ENCODE measurements at places on chromosomes 16 and 17.

- DNase-seq = no peak
Measured at GRCh38 chr17:79046197-79046915, 22.4 kb downstream of the C1QTNF1 start.

GRCh38 chr17:5439446-5439764 is 450 bp upstream of the C1QBP start:
- no peak for DNase-seq

DNA sequence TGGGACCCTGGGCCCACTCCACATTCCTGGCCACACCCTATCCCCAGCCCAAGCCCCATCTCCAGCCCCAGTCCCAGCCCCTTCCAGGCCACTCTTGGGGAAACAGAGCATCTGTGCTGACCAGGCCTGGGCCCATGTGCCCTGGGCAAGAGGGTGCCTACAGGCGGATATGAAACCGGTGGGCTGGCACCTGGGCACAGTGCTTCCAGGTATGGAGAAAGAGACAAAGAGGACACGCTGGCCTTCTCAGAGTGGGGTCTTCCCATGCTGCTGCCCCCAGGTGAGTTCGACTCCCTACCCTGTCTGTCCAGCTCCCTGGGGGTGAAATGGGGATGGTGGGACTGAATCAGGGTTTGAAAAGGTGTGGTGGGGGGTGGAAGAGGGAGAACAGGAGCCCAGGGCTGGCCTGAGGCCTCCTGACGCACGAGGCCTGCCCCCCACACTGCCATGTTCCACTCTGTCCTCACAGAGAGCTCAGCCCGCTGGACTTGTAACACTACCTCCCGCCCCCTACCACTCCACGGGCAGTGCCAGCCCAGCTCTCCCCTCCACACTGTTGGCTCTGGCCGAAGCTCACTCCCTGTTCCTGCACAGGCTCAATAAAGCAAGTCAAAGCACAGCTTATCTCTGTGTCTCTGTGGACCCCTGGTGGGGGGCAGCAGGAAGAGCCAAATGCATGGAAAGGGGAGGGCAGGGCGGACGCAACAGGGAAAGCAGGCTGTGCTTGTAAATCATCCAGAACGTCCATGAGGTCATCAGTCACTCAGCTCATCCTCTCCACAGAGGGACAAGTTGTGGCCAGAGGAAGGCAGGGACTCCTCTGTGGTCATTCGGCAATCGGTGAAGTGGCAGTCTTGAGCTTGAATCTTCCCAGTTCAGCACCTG is 71.1 kb upstream of the TMEM97 start:
- DNase-seq = no peak

DNA sequence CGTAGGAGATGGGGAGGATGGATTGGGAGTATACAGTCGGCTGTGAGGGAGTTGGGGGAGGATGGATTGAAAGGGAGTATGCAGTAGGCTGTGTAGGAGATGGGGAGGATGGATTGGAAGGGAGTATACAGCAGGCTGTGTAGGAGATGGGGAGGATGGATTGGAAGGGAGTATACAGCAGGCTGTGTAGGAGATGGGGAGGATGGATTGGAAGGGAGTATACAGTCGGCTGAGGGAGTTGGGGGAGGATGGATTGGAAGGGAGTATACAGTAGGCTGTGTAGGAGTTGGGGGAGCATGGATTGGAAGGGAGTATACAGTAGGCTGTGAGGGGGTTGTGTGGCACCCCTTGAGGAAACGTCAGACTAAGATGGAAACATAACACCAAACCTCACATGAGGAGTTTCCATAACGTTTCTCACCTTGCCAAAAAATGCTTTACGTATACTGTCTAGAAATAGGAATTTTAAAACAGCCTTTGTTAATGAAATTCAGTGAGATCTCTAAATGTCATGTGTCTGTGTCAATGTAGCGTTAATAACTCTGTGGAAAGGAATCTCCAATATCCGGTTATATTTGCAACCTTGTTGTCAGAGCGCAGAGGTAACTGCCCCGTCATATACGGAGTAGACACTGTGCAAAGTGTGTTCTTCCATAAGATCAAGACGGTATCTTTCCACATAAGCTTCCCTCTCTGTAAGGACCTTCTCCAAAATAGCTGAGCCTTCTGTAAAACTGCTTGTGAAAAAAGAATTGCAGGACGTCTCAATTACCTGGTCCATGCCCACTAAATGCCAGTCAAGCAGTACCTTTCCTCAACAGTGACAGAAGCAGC is 6.3 kb upstream of the VPS53 start:
- DNase-seq = no peak

DNA sequence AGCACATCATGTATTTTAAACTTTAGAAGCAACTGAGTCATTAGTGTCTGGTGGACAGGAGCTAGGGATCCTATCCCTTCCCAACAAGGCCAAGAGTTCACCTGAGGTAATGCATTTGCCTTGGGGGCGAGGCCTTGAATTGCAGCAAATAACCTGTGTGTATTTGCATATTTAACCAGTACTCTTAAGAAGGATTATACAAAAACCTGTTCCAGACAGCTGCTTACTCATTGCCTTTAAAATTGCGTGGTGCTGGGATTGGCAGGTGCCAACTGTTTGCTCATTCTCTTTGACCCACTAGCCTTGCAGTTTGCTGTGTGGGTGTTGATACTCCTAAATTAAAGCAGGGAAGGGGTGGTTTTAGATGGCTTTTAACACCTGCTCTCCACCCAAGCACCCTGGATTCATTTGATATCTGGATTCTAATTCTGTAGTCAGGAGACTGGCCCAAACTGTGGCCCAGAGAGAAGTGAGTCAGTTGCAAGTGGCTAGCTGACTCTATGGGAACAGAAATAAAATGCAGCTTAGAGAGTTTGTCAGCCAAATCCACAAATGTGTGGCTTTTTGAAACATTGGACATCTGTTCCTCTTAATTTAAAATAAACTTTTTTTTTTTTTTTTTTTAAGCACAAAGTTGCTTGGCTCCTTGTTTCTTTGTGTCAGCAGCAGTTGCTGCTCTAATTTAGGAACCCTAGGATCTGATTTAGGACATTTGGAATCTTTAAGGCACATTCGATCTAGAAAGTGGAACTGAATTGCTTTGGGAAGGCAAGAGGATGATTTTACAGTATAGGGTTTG is 46.9 kb downstream of the TUBD1 start:
- no peak for DNase-seq

DNA sequence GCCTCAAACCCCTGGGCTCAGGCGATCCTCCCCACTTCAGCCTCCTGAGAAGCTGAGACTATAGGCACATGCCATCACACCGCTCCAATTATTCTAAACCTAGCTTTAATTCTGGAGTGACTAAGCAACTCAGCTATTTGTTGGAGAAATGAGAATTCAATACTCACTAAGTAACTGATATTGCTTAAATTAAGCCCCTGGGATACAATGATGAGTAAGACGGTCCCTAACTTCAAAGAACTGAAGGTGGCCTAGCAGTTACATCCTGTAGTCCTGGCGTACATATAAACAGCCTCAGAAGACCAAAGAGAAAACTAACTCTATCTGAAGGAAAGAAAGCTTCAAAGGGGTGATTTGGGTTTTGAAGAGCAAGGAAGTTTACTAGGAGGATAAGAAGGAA is 25.0 kb downstream of the XPO6 start:
- no peak for DNase-seq

- no peak for DNase-seq
Measured at GRCh38 chr17:80539022-80539641, 5.5 kb upstream of the RPTOR start.

DNA sequence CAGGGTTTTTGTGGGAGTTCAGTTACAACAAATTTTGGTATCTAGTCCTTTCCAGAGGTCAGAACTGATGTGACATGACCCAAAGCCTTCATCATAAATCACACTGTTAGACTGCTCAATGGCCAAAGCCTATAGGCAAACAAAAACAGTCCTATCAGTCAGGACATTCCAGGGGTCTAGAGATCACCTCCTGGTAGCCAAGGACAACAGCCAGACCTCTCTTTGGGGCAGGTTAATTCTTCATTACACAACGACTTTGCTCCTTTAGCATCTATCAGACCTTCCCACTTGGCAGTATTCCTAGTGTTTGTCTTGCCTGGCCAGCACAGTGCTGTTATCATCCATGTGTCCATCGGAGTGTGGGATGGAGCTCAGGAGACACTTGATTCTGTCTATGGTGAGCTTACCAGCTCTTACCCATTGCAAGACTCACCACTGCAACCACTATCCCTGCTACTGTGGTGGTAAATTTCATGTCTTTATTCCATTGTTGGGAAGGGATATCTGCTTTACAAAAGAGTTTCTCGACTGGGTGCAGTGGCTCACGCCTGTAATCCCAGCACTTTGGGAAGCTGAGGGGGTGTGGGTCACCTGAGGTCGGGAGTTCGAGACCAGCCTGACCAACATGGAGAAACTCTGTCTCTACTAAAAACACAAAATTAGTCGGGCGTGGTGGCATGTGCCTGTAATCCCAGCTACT is 95.5 kb upstream of the DHX40 start:
- DNase-seq = no peak

GRCh38 chr17:69500911-69501429 is 86.5 kb downstream of the MAP2K6 start:
- no peak for DNase-seq

- peak; percentile 38 for DNase-seq
Measured at GRCh38 chr16:8675183-8676159, 1.1 kb downstream of the ABAT start.

DNA sequence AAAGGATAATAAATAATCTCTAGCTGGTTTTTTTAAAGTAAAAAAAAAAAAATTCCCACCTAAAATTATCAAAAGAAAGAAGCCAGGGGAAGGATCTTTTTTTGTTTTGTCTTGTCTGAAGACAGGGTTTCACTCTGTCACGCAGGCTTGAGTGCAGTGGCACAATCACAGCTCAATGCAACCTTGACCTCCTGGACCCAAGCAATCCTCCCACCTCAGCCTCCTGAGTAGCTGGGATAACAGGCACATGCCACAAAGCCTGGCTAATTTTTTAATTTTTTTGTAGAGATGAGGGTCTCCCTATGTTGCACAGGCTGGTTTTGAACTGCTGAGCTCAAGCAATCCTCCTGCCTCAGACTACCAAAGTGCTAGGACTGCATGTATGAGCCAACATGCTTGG is 78.4 kb upstream of the STAC2 start:
- DNase-seq = no peak

GRCh38 chr17:8256291-8256690 is 7.2 kb downstream of the PFAS start:
- DNase-seq = no peak

- no peak for DNase-seq
Measured at GRCh38 chr16:85528528-85529387, 84.4 kb upstream of the GSE1 start.

DNA sequence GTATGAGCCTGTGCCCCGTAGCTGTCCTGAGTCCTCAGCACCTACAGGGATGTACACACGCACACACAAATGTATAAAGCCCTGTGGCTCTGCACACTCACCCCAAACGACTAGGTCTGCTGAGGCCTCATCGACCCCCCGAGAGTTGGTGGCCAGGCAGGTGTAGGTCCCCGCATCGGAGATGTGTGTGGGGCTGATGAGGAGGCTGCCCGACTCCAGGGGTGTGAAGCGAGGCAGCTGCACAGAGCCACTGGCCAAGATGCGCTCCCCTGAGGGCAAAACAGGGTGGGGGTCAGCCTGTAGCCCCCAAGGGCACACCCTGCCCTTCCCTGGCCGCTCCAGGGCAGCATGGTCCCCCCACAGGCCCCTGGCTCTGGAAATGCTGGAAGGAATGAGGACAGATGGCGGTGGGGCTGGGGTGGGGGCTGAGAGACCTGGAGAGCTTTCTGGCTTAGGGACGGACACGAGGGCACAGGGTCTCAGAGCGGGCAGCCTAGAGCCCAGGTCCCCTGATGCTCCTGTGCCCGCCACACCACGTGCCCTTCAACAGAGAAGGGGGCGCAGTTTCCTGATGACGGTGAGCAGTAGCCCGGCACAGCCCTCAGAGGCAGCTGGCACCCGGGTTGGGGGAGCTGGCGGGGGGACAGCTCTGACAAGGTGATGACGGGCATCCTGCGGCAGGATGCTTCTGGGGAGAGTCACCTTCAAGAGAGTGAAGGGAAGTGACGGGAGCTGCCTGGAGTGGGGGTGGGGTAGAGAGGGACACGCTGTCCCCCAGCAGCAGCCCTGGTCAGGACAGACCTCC is 119.8 kb upstream of the CDC42EP4 start:
- no peak for DNase-seq

GRCh38 chr17:9517396-9517795 is 58.2 kb downstream of the STX8 start:
- DNase-seq = no peak

- no peak for DNase-seq
Measured at GRCh38 chr17:81957691-81958432, 3.1 kb downstream of the NOTUM start.

GRCh38 chr16:51084074-51084928 is 66.8 kb downstream of the SALL1 start:
- DNase-seq = no peak

DNA sequence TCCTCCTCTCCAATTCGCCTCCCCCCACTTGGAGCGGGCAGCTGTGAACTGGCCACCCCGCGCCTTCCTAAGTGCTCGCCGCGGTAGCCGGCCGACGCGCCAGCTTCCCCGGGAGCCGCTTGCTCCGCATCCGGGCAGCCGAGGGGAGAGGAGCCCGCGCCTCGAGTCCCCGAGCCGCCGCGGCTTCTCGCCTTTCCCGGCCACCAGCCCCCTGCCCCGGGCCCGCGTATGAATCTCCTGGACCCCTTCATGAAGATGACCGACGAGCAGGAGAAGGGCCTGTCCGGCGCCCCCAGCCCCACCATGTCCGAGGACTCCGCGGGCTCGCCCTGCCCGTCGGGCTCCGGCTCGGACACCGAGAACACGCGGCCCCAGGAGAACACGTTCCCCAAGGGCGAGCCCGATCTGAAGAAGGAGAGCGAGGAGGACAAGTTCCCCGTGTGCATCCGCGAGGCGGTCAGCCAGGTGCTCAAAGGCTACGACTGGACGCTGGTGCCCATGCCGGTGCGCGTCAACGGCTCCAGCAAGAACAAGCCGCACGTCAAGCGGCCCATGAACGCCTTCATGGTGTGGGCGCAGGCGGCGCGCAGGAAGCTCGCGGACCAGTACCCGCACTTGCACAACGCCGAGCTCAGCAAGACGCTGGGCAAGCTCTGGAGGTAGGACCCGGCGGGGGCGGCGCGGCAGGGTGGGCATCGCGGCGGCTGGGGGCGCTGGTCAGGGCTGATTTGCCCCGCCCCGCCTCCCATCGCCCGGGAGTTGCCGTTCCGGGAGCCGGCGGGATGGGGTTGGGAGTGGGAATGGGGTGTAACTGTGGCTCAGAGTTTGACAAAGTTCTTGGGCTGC is 567 bp downstream of the SOX9 start:
- DNase-seq = no peak

- DNase-seq = no peak
Measured at GRCh38 chr17:52064791-52065211, 93.7 kb downstream of the CA10 start.

GRCh38 chr16:81932668-81933067 is 78.6 kb downstream of the SDR42E1 start:
- DNase-seq = no peak

GRCh38 chr16:87344931-87345631 is 27.9 kb upstream of the C16orf95 start:
- DNase-seq = peak; percentile 16

Data from activated CD8-positive, alpha-beta memory T cell treated with anti-CD3 and anti-CD28 coated beads for 4 hours (primary cell).